Osteoblast (primary cell): ENCODE measurements at places on chromosomes 1 and 21. TPM values are rescaled to one million over a fixed set of nuclear protein-coding genes. Genes with fewer than 3 reads are reported as not detected.

DNA sequence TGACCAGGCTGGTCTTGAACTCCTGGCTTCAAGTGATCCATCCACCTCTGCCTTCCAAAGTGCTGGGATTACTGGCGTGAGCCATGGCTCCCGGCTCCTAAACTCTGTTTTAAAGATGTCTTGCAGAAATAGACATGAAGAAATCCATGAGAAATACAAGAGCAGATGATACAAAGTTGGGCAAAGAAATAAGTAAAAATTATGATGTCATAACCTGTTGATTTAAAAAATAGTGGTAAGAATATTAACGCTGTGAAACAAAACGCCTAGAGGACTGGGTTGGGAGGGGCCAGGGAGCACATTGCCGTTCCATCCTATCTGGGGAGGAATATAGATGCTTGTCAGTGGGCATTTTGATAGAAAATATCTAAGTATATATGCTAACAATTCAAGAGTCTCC, 1.2 kb upstream of the ITGB2 start:
- DNase-seq, result no peak

DNA sequence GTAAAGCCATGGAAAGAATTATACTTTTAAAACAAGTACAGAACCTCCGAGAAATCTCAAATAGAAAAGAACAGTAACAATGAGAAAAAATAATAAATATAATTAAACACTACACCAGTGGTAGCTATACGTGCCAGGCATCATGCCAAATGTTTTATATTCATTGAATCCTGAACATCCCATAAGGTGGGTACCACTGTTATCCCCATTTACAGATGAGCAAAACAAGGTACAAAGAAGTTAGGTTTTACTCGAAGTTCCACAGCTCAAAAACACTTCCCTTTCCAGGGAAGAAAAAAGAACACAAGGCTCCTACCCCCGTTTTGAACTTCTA, 33.4 kb downstream of the JAK1 start:
- peak; percentile 80 for DNase-seq

- DNase-seq, result peak; percentile 77
Measured at GRCh38 chr1:210448297-210448892, 119.7 kb downstream of the HHAT start.

- no peak for DNase-seq
Measured at GRCh38 chr21:27421654-27422053, 454.8 kb upstream of the ADAMTS5 start.

GRCh38 chr1:5798151-5798730, 194.0 kb downstream of the NPHP4 start:
- DNase-seq, result no peak

DNA sequence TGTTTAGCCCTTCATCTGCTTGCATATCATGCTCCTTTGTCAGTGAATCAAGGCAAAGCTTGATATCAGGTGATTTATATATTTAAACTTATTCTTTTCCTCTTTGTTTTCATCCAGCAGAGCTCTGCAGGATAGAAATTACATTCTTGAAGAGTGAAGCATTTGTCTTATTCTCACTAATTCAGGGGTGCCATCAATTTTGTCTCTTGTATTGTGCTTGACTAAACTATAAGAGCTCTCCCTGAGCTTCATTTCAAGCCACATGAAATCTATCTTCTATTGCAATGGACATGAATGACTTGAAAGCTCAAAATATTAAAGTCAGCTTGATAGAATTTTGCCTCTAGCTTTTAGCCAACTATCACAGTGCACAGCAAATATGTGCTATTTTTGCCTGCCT, 236.7 kb upstream of the KCTD3 start:
- DNase-seq, result no peak

DNA sequence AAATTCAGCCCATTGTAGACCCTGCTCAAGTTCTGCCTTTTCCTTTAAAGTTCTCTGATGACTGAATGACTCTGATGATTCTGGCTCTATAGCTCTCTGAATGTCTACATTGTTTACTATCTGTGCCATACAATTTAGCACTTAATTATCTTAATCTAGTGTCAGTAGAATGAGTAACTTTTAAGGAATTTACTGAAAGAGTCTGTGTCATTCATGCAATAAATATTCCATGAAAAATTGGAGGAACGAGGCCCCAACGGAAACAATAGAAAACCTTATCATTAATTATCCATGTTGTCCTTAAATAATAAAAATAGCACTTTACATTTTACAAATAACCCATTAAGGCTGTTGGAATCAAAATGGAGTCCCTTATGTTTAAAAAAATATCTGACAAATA, 77.8 kb downstream of the SLC44A5 start:
- no peak for DNase-seq

DNA sequence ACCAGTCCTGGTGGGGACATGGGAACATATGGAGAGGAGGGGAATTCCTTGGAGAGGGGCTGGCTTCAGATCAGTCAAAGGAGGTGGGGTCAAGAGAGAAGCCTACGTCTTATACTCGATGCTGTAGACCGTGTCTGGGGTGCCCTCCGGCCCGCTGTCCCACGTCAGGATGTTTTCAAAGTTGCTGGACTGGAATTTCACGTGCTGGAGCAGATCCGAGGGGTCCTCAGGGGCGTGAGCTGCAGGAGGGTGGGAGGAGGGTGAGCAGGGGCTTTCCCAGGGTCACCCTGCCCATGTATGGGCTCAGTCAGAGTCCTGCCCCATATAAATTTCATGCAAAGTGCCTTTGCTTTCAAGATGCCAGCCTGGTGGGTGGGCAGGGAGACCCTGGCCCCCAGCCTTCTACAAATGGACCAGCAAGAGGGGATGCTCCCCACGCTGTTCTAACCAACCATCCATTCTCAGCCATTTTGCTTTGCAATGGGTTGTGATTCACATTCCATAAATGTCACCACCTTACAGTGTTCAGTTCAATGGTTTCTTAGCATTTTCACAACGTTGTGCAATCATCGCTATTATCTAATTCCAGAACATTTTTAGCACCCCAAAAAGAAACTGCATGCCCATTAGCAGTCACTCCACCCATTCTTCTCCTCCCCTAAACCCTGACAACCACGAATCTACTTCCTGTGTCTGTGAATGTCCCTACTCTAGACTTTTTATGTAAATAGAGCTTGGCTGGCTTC, 4.3 kb downstream of the IL22RA1 start:
- DNase-seq, result no peak

DNA sequence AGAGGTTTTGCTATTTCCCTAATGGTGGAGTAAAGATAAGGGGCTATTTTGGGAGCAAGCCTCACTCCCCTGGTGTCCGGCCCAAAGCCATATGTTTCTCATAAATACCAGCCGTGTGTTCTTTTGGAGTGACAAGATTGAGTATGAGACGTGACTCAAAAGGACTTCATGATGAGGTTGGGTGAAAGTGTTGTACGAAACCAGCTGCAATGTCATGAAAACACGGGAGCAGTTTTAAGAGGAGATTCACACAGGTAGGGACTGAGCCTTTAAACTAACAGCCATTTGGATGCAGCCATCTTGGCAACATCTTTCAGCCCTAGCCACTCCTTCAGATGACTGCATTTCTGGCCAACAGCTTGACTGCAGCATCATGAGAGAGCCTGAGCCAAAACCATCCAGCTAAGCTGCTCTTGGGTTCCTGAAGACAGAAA, 532.3 kb upstream of the USP24 start:
- no peak for DNase-seq

DNA sequence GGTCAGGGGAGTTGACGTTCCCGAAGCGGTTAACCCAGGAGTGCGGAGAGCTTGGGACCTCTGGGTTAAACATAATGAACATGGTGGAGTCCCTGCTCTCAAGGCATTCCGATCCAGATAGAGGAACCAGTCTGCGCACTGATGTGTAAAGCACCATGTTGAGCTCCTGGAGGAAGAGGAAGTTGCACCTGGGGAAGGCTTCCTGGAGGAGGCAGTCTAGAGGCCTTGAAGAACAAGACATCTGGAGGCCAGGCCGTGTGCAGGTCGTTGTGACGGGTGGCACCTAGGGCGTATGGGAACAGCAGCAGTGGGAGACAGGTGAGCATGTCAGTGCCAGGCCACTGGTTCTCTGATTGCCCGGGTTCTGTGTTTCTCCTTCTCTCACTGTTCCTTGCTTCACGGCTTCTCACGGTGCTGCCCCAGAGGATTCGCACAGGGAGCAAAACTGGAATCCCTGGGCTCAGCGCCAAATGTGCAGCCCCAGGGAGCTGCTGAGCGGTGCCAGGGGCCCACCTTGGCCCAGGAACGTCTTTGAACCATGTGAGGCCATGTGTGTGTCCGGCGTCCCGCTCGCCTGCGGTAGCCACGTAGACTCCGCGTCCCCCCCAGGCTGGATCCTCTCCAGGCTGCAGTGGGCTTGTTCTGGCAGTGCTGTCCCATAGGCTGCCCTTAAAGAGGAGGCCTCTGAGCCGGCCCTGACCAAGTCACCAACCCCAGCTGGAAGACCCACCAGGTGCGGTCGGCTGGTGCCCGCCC, 122.9 kb upstream of the GALNT2 start:
- no peak for DNase-seq

DNA sequence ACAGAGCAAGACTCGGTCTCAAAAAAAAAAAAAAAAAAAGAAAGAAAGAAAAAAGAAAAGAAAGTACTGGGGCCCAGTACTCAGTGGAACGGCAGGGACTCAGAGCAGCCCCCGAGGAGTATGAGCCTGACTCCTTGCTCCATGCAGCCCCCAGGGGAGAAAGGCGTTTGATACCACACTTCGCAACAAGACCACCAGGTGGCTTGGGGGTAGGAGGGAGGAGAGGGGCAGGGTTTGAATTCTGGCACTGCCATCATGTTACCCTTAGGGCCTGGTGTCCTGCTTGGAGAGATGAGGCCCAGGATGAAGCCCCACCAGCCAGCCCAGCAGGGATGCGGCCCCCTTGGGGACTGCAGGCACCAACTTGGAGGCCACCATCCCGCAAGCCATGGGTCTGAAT, 321.3 kb upstream of the VAMP3 start:
- DNase-seq, result no peak

Gene SPRR2G
- total RNA-seq, result not detected in 2 replicates

Gene SOX13
- total RNA-seq, result 6.8 and 9.0 TPM in 2 replicates

Gene CTH
- 11.2 and 13.8 TPM in 2 replicates for total RNA-seq

Gene HES2
- total RNA-seq, result not detected in 2 replicates

Gene PWP2
- total RNA-seq, result 2.2 and 2.7 TPM in 2 replicates

Gene PFKFB2
- total RNA-seq, result 14.5 and 17.7 TPM in 2 replicates

Gene SLC44A3
- 2.9 and 7.1 TPM in 2 replicates for total RNA-seq

Gene COL9A2
- 0.36 and 0.88 TPM in 2 replicates for total RNA-seq
